Stimulated activated CD4-positive, alpha-beta T cell treated with anti-CD3 and anti-CD28 coated beads, TNF-alpha, amount 100 ng/mL, for 24 hours (primary cell): ENCODE measurements at places on chromosomes 6 and 20.

DNA sequence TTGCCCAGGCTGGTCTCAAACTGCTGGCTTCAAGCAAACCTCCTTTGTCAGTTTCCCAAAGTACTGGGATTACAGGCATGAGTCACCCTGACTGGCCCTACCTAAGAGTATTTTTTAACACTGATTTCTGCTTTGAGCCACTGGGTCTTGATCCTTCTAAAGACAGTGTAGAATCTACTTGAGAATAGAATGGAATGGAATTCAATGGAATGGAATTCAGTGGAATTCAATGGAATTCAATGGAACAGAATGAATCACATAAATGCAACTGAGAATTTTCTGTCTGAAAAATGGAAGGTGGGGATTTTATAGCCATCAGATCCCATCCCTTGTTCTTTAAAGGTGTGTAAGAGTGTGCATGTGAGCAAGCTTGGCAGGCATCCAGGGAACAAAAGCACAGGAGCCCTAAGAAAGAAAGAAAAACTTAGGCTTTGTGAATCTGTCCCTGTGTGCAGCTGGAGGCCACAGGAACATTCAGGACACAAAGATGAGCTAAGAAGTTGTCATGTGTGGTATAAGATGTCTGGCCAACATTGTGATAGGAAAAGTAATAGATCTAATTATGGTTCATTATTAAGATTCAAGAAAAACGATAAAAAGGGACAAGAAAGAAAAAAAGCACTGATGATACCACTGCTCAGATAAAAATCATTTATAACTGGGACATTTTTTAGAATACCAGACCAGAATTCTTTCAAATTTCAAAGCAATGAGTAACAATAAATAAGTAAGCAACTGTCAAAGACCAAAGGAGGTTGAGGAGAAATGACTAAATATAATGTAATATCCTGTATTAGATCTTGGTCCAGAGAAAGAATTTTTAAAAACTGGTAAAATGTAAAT is 681.0 kb upstream of the GJE1 start:
- no peak for DNase-seq

- no peak for DNase-seq
Measured at GRCh38 chr20:8043687-8044282, 24.2 kb upstream of the TMX4 start.

DNA sequence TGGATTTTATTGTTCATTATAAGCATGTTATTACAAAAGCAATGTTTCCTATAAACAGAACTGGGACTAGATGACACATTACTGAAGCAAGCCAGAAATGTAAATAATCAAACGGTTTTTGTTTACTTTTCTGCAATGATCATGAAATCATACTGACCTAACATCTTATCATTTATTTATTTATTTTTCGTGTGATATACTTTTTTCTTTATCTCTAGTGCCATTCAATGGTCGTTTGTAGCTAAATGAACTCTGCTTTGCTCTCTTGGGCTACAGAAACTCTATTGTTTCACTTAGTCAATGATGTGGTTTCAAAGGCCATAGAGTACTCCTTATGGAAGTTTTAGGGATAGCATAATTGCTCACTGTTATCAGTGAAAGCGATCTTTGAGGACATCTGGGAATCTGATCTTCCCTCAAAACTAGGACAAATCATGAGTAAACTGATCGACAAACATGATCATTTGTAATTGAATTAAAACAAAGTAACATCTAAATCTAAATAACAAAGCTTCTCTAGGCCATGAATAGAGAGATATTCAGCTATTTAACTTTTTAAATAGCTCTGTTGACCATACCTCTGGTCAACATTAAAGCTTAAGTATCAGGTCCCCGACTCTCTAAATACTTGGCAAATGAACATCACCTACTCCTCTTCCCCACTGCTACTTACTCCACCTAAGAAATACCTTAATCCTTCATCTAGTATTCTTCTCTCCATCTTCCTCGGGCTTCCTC is 933.4 kb downstream of the TFAP2A start:
- no peak for DNase-seq

- DNase-seq, result no peak
Measured at GRCh38 chr20:51142448-51142847, 119.5 kb upstream of the KCNG1 start.

DNA sequence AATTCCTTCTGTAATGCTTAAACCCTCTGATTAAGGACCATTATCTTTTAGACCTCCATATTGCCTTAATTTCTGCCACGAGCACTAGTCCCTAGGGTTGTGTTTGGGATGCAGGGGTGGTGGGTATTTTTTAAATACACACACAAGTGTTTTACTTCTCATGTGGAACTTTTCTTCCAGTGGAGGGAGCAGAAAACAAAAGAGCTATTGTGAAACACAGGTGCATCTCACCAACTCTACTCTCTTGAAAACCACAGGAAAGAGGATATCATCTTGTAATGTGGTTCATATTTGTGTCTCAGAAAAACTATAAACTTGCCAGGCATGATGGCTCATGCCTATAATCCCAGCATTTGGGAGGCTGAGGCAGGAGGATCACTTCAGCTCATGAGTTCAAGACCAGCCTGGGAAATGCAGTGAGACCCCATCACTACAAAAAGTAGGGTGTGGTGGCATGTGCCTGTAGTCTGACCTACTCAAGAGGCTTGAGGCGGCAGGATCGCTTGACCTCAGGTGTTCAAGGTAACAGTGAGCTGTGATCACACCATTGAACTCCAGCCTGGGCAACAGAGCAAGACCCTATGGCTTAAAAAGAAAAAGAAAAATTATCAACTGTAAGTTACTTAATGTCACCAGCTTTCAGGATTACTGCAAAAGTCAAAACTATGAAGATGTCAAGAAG is 37.3 kb downstream of the MRS2 start:
- no peak for DNase-seq

DNA sequence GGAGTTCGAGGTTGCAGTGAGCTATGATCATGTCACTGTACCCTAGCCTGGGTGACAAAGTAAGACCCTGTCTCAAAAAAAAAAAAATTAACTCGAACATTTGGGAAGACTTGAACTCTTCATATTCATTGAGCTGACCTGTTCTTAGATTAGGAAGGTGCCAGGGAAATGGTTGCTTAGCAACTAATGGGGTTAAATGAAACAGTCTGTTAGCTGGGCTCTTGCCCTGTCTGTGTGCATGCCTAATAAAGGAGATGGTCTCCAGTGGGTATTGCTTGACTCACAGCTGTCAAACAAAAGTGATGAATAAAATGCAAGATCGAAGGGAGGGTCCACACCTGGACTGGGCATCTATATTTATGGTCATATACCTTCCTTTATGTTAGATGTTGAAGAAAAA is 101.8 kb downstream of the KLHL32 start:
- no peak for DNase-seq

DNA sequence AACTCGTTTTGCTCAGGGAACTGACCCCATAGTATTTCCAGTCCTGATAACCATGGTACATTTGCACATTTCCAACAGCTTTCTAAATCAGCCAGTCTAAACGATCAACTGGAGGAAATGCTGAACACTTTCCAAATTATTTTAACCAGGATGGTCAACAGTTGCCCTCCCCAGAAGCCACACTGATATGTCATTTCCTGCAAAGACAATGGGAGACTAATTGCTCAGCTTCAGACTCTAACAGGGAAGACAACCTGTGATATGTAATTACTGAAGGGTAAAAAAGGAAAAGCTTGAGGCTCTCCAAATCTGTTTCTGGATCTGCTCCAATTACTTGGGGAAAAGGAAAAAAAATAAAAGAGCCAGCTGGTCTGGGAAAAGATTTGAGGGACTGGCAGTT is 88.8 kb downstream of the FYN start:
- DNase-seq, result no peak

DNA sequence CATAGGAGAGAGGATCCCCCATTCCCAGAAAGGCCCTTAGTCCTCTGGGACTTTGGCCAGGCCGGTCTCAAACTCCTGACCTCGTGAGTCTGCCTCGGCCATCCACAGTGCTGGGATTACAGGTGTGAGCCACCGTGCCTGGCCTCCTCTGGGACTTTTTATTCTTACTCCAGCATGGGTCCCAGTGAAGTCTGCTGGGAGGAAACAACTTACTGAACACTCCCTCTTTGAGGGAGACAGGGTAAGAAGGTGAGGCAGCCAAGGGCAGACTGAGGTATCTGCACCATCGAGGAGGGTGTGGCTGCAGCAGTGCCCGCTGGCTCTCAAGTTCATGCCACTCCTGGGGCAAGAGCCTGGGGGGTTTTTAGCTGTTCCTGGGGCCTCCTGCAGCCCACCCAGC is 2.4 kb downstream of the BAK1 start:
- no peak for DNase-seq

- no peak for DNase-seq
Measured at GRCh38 chr6:3524456-3524855, 67.6 kb upstream of the SLC22A23 start.
